Activated T-helper 2 cell treated with anti-CD3 and anti-CD28 coated beads, Interferon-gamma antibody, Interleukin-2, Interleukin-4, amounts not matched to agents 10 μg/mL and 5 μg/mL and 100 μg/mL, durations not matched to agents 14 hours and 24 hours and 36 hours (primary cell): ENCODE measurements at places on chromosomes 4 and X.

DNA sequence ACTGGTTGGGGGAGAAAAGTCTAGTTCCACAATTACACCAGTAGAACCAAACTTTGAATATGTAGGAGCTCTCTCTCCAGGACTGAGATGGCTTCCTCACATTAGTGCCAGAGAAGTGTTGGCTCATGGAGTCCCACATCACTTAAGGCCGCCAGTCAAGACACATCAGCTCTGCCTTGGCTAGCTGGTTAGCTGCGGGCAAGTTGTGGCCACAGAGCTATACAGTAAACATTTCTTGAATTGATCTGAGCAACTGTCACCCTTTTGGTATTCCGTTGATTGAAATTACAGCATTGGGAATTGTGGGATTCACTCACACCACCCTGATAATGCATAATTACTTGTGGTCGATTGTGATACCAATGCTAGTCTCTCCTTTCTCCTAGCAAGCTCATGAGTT is 76.2 kb downstream of the LNX1 start:
- DNase-seq = no peak

- DNase-seq = no peak
Observed at GRCh38 chr4:166121897-166122296, 248.9 kb downstream of the TLL1 start.

- no peak for DNase-seq
Observed at GRCh38 chr4:87622303-87622702, 14.0 kb downstream of the DSPP start.

- DNase-seq = no peak
Observed at GRCh38 chr4:77834403-77834802, 15.2 kb upstream of the CNOT6L start.

DNA sequence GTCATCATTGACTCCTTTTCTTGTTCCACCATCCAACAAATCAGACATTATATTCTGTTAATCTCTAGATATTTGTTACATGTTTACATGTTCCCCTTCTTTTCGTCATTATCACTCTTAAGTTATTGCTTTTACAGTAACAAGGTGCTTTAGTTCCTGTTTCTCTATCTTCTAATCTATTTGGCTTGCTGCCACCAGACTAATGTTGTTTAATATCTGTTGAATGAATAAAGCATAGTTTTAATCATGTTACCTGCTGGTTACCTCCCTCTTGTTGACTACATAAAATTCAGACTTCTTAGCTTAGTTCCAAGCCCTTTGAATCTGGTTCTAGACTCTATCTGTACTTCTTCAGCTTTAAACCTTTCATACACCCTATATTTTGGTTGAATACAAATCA is 129.8 kb upstream of the TRIM2 start:
- DNase-seq = no peak

GRCh38 chr4:3403348-3403906 is 38.3 kb upstream of the HGFAC start:
- no peak for DNase-seq

DNA sequence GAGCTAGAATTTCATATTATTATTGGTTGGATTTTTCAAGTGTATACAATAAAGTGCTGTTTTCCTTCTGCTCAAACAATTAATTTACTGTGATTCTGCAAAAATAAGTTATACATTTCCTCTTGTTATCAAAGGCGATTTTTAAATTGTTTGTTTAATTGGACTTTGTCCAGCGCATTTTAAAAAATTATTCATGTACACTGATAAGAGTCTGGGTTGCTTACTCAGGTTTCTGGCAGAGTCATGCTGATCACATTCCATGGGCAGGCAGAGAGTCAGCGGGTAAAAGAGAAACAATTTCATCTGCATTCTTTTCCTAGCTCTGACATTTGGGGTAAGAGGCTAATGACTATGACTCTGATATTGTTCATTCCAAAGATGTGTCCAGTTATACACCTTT is 8.9 kb downstream of the FAT4 start:
- DNase-seq = no peak

- no peak for DNase-seq
Observed at GRCh38 chrX:16511796-16512776, 137.9 kb upstream of the S100G start.

- no peak for DNase-seq
Observed at GRCh38 chr4:1447676-1448588, 41.7 kb upstream of the NKX1-1 start.

DNA sequence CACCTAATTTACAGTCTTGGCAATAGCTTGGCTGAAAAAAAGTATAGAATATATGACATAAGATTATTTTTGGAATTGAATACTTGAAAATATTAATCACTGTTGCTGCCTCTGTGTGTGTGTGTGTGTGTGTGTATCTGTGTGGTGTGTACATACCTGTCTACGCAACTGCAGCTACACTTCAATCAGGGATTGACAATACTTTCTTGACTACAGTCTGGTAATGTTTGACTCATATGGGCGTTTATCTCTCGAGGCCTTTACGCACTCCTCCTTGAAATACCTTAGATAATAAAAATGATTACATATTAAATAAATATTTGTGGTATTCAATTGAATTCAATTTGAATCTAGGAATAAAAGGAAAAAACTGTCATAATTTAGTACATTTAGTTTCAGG is 565.2 kb downstream of the PCDH18 start:
- no peak for DNase-seq

DNA sequence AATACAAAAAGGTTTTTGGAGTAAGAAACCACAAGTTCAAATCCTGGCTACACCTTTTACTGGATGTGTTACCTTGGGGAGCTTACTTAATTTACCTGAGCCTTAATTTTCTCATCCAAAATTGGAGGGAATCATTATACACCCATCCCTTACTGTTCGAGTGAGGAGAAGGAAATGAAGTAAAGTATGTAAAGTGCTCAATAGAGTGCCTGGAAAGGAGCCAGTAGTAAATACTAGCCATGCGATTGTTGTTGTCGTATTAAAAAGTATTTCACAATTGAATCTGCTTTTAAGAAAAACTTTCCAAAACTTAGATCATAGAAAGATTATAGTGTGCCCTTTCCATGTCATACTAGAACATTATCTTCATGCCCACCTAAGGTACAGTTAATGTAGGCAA is 124.5 kb downstream of the ATXN3L start:
- no peak for DNase-seq

GRCh38 chr4:6470502-6471306 is 1.7 kb downstream of the PPP2R2C start:
- DNase-seq = no peak

- DNase-seq = no peak
Observed at GRCh38 chrX:119292445-119292844, 56.4 kb downstream of the PGRMC1 start.

DNA sequence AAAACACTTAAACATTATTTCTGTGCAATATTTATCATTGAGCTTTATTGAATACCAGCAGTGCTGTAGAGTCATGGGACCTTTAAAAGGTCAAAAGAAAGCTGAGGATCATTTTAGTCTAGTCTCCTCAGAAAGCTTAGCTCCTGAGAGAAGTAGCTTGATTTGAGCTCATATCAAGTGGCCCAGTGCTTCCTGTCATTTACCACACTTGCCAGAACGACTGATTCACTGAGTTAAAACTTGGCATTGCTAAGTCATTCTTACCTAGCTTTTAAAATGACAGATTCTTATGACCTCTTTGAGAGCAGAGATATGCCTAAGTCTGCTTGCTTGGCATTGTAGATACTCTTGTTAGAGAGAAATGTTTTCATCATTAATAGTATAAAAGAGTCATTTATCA is 15.2 kb downstream of the SEPTIN11 start:
- no peak for DNase-seq

- DNase-seq = no peak
Observed at GRCh38 chr4:134546279-134546678, 344.7 kb upstream of the PABPC4L start.

- no peak for DNase-seq
Observed at GRCh38 chr4:94390804-94391410, 48.3 kb upstream of the HPGDS start.

- no peak for DNase-seq
Observed at GRCh38 chrX:6599230-6599860, 64.4 kb upstream of the VCX3A start.

- DNase-seq = no peak
Observed at GRCh38 chrX:44842550-44843317, 1.1 kb upstream of the DUSP21 start.

DNA sequence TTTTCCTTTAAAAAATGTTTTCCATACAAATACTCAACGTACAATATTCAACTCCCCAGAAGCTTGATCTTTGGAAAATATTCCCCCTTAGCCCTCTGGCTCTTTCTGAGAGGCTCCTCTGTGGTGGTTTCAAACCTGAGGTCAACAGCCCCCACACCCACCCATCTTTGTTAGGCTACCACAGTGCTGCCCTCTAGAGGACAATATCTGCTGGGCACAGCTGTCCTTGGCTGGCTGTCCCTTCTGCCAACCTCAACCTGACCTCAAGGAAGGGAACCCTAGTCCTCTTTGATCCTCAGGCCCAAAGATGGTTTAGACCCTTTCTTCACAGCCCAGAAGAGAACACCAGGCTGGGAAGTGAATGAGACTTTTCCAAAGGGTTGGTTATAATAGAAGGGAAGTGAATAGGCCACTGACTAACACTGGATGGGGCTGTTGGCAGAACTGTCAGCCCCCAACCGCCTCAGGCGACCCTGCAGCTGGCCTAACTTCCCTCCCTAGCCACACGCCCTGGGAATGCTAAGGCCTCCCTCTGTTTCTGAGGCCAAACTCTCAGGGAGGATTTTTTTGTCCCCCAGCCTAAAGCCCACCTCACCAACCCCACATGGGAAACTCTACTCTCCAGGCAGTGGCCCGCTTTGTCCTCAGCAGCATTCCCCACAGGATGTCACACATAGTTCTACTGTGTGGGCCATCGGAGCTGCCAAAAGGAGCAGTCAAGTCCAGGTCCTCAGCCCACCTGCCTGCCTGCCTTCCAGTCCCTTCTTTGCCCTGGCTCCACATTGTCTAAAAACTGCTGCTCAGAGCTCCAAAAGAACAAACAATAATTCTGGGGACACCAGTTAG is 34.3 kb downstream of the NYX start:
- DNase-seq = no peak

DNA sequence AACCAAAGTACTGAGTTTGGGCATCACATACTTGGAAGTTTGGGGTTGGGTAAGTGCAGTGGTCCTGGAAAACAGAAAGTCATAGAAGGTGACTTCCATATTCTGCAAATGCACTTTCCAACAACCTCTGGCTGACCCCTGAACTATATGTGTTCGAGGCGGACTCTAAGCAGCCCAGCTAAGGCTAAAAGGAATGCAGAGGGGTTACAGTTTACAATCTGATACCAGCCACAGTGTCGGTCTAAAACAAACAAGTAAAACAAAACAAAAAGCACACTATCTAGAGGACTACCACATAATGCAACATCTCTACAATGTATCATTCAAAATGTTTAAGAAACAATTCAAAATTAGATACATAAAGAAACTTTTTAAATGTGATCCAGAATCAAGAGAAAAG is 185.6 kb downstream of the ADAMTS3 start:
- no peak for DNase-seq

- DNase-seq = no peak
Observed at GRCh38 chr4:44438687-44439086, 9.9 kb downstream of the KCTD8 start.

DNA sequence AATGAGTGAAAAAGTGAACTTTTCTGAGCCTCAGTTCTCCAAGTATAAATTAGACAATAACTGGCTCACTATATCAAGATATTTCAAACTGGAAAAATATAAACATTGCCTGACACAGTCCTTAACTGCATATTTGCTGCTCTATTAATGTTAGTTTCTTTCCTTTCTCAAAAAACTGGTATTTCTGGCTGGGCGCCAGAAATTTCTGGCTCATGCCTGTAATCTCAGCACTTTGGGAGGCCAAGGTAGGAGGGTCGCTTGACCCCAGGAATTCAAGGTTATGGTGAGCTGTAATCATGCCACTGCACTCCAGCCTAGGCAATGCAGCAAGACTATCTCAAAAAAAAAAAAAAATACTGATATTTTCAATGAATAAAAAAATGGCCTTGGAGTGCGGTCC is 227.0 kb downstream of the MAGEB17 start:
- no peak for DNase-seq

- DNase-seq = no peak
Observed at GRCh38 chr4:74067586-74067985, 29.1 kb upstream of the CXCL3 start.

DNA sequence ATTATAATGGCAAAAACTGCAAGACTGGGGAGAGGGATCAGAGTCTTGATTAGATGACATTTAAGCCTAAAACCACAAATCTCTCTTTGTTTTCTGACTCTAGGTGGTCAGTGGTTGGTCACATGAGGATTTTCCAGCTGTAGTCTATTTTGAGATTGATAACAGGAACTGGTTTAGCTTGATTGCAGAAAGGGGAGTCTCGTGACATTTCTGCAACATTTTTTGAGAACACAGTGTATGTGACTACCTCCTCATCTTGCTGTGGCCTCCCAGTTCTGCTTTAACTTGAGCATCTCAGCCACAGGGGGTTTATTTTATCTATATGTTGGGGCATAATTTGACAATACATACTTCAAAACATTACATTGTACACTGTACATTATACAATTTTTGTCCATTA is 726.4 kb upstream of the MAGEB2 start:
- no peak for DNase-seq

- DNase-seq = no peak
Observed at GRCh38 chr4:134001057-134001456, 200.5 kb downstream of the PABPC4L start.

DNA sequence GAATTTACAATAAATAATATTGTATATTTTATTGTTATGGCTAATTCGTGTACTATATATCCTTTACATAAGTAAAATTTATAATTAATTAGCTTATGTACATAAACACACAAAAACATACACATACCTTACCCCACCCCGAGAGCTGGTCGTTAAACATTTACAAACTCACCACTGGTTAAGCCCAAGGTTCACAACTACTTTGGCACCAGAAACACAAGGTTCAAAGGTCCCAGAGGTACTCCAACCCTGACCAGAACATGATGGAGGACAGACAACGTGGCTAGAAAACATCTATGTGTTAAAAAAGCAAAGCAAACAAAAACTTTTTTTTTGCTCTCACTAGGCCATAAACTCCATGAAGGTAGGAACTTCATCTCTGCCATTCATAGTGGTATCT is 37.7 kb downstream of the SLC25A5 start:
- DNase-seq = no peak

GRCh38 chr4:24968992-24969391 is 56.1 kb upstream of the CCDC149 start:
- no peak for DNase-seq

GRCh38 chr4:28238876-28239275 is 1378.2 kb downstream of the STIM2 start:
- no peak for DNase-seq

DNA sequence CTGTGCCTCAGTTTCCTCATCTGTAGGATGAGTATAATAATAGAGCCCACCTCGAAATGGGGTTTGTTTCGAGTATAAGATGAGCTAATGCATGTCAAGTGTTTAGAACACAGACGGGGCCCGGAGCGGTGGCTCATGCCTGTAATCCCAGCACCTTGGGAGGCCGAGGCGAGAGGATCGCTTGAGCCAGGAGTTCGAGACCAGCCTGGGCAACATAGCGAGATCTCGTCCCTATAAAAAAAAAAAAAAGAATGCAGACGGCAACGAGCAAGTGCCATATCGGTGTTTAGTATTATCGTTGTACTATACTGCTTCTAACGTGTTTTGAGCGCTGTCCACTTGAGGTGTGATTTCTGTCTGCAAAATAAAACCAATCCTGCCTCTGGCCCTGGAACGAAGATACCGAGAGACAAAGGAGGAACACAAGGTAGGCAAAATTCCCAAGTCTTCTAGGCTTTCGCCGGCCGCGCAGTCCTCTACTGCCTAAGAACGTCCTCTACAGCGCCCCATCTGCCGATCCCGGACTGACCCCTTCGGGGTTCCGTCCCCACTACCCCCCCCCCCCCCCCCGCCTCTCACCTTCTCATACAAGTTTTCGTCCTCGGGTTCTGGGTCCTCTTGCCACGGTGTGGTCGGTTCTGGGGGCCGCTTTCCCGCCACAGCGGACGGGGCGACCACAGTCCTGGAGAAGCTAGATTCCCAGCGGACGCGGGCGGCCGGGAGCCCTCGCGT is 442 bp downstream of the NDUFB11 start:
- DNase-seq = no peak
